ENCODE measurements at places on chromosomes 11 and 22. TPM values are rescaled to one million over a fixed set of nuclear protein-coding genes. Genes with fewer than 3 reads are reported as not detected.

Gene DMC1
- not detected for total RNA-seq

Gene OR51B2
- total RNA-seq, result 0.11 TPM

Gene RIC3
- not detected for total RNA-seq

Gene PAMR1
- not detected for total RNA-seq

Gene CDHR5
- total RNA-seq, result not detected

Gene A4GALT
- total RNA-seq, result 0.63 TPM

Gene C1QTNF4
- total RNA-seq, result not detected

Gene EHBP1L1
- total RNA-seq, result 200 TPM

Gene SYT8
- total RNA-seq, result 4.7 TPM

Gene TIGD3
- total RNA-seq, result 1.3 TPM

Gene C11orf71
- 5.0 TPM for total RNA-seq

Gene LIF
- total RNA-seq, result 71.6 TPM

Gene MS4A15
- not detected for total RNA-seq

Gene OR8G1
- total RNA-seq, result not detected

Gene PRRG4
- 12.9 TPM for total RNA-seq

Gene ASCL2
- total RNA-seq, result 0.58 TPM

Gene SLC25A18
- 0.22 TPM for total RNA-seq

Gene FOLR2
- not detected for total RNA-seq

Gene TREH
- not detected for total RNA-seq

Gene OPCML
- total RNA-seq, result not detected

Gene RASL10A
- not detected for total RNA-seq

Gene OR4D10
- total RNA-seq, result not detected

Gene ANAPC15
- 68.8 TPM for total RNA-seq

Gene ZNRF3
- 9.4 TPM for total RNA-seq

Gene IL18
- 53.6 TPM for total RNA-seq

Gene ANO5
- not detected for total RNA-seq

Gene MRPL16
- total RNA-seq, result 111 TPM

Gene RIMBP3B
- not detected for total RNA-seq

Gene PGR
- not detected for total RNA-seq

Gene ARHGAP8
- 29.4 TPM for total RNA-seq

Gene GPR83
- total RNA-seq, result not detected

Gene TESMIN
- 30.2 TPM for total RNA-seq

Gene DPP3
- total RNA-seq, result 135 TPM

Gene MMP8
- total RNA-seq, result not detected

Gene CCDC89
- 0.55 TPM for total RNA-seq

Gene DNAJC4
- 25.4 TPM for total RNA-seq

Gene NRIP3
- total RNA-seq, result not detected

Gene TRIM49
- not detected for total RNA-seq

Gene CATSPER1
- 0.17 TPM for total RNA-seq

Gene SPI1
- total RNA-seq, result not detected

Gene PTPMT1
- 167 TPM for total RNA-seq

Gene GTSE1
- 26.4 TPM for total RNA-seq

Gene TMEM80
- total RNA-seq, result 16.2 TPM

Gene P2RX6
- 1.1 TPM for total RNA-seq

Gene INTS4
- 50.8 TPM for total RNA-seq

Gene GLB1L3
- not detected for total RNA-seq

Gene LUZP2
- total RNA-seq, result 0.46 TPM

Gene OVCH2
- not detected for total RNA-seq

Gene C11orf87
- total RNA-seq, result not detected

Gene PVALB
- total RNA-seq, result not detected

Gene CASP5
- total RNA-seq, result not detected

Measured in PC-3 (cell line).